ENCODE measurements at places on chromosomes 2 and 18.

DNA sequence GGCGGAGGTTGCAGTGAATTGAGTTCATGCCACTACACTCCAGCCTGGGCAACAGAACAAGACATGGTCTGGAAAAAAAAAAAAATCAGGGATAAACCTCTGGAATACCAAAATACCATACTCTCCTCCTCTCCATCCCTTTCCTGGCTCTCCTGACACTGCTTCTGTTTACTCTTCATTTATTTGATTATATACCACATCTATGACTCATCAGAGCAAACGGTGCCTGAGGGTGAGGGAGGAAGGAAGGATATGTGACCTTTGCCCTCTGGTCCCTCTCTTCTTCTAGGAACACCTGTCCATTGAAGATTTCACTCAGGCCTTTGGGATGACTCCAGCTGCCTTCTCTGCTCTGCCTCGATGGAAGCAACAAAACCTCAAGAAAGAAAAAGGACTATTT is 30.0 kb downstream of the VIL1 start:
- no peak for DNase-seq

DNA sequence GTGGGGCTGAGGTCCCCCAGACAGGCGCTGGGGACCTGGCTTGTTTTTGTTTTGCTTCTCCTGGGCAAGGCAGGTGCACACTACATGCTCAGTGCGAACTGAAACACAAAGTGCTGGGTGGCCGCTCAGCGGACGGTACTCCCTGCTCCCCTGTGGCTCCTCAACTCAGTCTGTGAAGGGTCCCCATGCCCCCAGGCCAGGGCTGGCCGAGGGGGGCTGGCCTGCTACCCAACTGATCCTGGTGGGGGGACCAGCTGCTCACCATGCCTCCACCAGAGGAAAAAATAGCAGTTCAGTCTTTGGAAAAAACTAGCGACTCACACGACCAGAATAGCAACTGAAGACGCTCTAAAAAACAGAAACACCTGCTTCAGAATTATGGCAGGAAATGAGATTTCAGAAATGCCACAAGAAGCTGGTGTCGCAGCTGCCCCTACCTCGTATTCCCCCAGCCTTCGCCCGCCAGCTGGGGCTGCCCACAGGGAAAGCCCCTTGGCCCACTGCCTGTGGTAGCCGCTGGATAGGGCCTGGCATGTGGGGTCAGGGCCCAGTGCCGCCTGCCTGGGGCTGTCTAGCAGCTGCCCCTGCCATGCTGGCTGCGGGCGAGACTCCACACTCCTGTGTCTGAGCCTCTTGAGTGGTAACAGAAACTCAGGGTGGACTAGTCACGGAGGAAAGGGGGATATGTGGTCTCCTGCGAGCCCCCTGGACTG is 43.7 kb downstream of the MEX3C start:
- peak; percentile 46 for DNase-seq

- DNase-seq, result no peak
Observed at GRCh38 chr18:74476140-74476539, 19.0 kb upstream of the DIPK1C start.

DNA sequence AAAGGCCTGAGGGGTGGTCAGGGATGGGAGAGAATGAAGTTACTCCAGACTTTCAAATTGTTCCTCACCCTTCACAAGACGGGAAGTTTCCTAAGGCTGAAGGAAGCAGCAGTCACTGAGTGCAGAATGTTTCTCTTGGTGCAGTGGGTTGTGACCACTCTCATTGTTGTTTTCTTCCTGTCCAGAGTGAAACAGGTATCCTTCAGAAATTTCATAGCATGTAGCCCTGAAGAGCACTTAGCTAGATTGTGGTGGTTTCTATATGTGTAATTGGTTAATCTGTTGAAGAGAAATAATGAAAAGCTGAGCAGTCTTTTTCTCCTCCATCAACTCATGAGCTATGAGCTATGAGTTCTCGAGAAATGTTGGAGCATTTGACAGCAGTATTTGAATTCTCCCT is 96.8 kb downstream of the GPD2 start:
- no peak for DNase-seq

DNA sequence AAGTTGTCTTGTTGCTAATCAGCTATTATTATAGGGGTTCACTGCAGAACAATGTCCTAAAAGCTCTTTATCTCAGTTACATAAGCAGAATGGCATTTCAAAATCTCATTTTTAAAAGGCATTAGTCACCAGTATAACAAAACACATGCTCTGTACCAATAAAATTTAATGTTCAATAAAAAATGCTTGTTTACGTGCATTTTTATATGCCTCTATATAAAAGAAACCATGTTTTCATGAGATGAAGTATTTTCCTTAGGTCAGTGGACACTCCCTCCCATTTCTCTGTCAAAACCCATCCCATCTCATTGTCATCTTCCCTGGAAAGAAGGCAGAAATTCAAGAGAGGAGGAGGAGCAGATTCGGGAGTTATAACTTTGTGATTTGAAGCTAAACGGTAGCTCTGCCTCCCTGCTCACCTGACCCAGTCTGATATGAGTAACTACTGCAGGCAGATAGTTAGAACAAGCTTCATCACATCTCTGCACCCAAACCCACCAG is 231.9 kb upstream of the SIX2 start:
- DNase-seq, result no peak

DNA sequence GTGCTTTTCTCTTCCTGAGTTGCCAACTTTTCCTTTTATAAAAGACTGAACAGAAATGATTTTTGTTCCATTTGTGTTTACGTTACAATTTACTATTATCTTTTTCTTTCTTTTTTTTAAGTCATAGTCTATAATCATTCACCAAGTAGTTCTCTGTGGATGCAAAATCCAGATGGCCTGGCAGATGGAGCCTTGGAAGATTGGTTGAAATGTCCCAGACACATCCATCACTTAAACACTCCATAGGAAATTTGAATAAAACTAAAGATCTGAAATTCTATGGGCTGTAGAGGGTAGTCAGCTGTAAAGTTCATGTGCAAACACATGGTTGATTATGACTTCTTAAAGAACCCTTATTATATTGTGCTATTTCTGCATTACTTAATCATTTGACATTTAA is 164.8 kb upstream of the DOCK10 start:
- no peak for DNase-seq

DNA sequence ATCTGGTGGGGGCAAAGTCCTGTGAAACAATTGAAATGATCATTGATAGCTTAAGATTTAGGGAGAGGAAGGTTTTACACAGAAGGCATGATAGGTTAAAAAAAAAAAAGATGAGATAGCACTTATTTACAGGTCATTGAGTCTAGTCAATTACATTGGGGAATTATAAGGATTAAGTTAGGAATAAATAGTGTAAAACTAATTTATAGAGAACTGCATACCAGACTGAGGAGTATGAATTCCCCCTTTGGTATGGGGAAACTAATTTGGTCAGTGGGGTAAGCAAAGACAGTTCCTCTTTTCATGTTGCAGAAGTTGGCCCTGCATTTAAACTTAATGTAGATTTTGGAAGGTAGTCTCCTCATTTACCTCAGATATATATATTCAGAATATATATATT is 10.8 kb downstream of the GLS start:
- DNase-seq, result no peak

DNA sequence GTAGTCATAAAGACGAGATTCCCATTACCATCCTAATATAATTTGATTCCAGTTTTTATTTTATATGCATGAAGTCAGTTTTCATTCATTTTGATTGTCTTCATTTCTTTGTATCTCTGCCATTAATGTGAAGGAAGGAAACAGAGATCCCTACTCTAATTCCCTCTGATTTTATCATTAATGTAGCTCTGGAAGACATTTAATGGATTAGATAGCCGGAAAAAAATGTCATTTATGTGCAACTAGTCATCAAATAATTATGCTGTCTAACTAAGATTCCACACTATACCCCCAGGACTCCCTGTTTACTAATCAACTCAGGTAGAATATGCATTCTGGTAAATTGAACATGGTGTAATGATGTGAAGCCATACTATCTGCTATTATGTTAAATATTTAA is 19.9 kb downstream of the RHBDD1 start:
- DNase-seq, result no peak

DNA sequence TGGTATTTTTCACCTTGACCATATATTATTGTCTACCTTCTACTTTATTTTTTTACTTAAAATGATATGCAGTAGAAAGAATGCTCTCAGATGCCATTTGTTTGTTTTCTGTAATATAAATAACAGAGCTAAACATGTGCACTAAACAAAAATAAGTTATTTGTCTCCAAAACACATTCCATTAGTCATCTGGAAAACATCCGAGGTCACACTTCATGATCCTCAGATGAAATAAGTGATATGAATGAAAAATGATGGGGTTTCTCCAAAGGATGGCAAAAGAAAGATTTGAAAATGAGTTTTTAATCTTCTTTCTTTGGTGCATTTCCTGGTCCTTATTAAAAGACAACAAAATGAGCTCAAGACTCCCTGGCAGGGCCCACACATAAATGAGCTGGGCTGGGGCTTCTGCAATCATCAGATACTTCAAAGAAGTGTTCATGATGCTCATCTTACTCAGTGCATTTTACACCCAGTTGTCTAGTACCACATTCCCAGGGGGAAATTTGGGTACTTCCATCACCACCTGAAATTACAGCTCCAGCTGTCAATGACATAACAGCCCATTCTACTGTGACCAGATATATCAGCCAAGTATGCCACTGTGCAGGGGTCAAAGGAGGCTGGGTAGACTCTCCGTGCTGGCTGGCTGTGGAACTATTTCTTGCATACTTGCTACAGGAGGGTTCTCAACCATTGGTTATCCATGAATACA is 283.5 kb downstream of the PID1 start:
- DNase-seq, result no peak

- no peak for DNase-seq
Observed at GRCh38 chr2:12202313-12203075, 456.1 kb downstream of the LPIN1 start.

GRCh38 chr2:24448797-24449196 is 42.3 kb upstream of the NCOA1 start:
- DNase-seq, result no peak

- no peak for DNase-seq
Observed at GRCh38 chr2:9547262-9547991, 8.2 kb downstream of the ADAM17 start.

GRCh38 chr18:23494992-23495391 is 8.3 kb upstream of the RMC1 start:
- no peak for DNase-seq

DNA sequence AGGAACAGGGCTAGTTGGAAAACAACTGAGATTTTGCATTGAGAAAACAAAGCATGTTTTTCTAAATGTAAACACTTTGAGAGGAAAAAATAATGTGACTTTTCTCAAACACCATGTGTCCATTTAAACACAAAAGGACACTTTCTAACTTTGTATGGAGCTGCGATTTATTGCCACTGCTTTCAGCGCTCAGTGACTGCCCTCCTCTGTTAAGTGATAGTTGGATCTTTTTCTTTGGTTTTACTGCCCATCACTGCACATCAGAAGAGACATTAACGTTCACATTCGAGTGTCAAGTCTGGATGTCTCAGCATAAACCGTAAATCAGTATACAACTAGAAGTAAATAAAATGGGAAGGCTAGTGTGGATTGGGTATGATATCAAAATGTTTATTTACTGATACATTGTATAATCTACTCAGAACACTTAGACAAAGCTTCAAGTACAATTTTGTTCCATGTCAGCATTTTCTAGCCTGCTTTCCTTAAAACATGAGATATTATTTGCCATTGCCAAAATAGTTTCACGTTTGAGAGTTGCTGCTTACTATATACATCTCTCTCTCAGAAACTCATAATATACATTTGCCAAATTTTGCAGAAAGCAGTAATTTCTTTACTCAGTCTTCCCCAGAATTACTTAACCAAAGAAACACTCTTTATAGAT is 237.6 kb downstream of the IKZF2 start:
- no peak for DNase-seq

GRCh38 chr18:45249246-45249661 is 366.0 kb upstream of the SLC14A2 start:
- DNase-seq, result no peak

GRCh38 chr2:13996527-13996926 is 636.0 kb upstream of the LRATD1 start:
- no peak for DNase-seq

GRCh38 chr18:28136071-28136470 is 40.9 kb downstream of the CDH2 start:
- no peak for DNase-seq

- DNase-seq, result no peak
Observed at GRCh38 chr2:142300517-142300916, 169.7 kb upstream of the LRP1B start.

GRCh38 chr18:26700728-26701127 is 152.4 kb upstream of the KCTD1 start:
- no peak for DNase-seq

GRCh38 chr2:219056896-219057708 is 3.6 kb downstream of the IHH start:
- DNase-seq, result no peak

DNA sequence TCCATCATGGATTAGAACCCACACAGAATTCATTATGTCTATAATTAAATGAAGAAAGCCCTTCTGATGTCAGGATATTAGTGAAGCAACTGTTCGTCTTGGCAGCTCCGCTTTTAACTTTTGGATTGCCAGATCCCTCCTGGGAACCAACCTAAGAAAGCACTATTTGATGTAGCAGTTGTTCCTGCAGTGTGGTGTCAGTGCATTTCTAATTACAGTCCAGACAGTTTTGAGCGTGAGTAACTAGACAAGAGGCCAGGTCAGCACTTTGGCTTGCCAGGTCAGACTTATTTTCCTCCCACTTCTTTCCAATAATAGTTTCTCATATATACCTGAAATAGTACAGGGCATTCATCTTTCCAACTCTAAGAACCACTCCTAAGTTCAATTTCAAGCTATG is 13.8 kb downstream of the NRXN1 start:
- DNase-seq, result no peak

DNA sequence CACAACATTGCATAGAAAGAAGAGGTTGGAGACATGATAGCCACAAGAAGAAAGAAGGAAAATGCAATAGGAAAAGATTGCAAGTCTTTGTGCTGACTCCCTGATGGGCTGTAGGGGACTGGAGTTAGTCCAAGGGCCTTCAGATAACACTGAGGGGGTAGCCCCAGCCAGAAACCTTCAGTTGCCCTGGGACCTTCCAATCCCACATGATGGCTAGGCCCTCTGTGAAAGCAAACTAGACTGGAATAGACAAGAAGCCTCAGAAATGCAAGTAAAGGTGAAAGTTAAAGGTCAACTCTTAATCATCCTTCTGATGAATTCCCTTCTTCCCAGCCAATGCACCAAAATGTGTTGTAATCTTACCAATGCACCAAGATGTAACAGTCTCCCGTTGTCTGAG is 19.2 kb downstream of the CMPK2 start:
- DNase-seq, result no peak

GRCh38 chr2:60488291-60488690 is 65.2 kb downstream of the BCL11A start:
- DNase-seq, result no peak

- DNase-seq, result no peak
Observed at GRCh38 chr2:74328074-74328473, 15.1 kb downstream of the SLC4A5 start.
